ENCODE measurements at places on chromosomes 5 and 9.

- no peaks in the 10 kb centered on the region for H3K4me1 ChIP-seq
- H3K4me3 ChIP-seq = no peak overlapping the region
- DNase-seq = no peak
- H3K36me3 ChIP-seq = no peaks in the 10 kb centered on the region
- no peaks in the 10 kb centered on the region for H3K27me3 ChIP-seq
Observed at GRCh38 chr9:85715587-85715986, 26.2 kb downstream of the AGTPBP1 start.

GRCh38 chr5:19855031-19855430 is 133.0 kb downstream of the CDH18 start:
- H3K4me3 ChIP-seq = no peak overlapping the region
- no peaks in the 10 kb centered on the region for H3K27me3 ChIP-seq
- H3K4me1 ChIP-seq = peaks cover 6% of the 10 kb centered on the region
- H3K36me3 ChIP-seq = no peaks in the 10 kb centered on the region

- no peak overlapping the region for H3K4me3 ChIP-seq
- DNase-seq = no peak
- H3K27me3 ChIP-seq = no peaks in the 10 kb centered on the region
- H3K4me1 ChIP-seq = peaks cover 5% of the 10 kb centered on the region
Observed at GRCh38 chr5:91168859-91169258, 214.3 kb downstream of the ARRDC3 start.

DNA sequence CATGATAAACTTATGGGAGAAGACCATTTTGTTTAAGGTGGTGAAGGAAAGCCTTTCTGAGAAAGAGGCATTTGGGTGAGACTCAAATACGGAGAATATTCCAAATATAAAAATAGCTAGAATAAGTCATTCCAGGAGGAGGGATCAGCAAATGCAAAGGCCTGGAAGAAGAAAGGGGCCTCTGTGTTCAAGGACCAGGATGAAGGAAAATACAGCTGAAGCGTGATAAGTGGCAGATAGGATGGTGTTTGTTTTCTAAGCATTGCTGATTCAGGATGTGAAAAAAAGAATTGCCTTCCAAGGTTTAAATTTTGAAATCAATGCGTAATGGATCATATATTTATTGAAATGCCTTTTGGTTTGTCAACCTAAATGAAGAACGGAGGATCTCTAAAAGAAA is 59.4 kb upstream of the CAST start:
- H3K4me1 ChIP-seq = no peaks in the 10 kb centered on the region
- H3K4me3 ChIP-seq = no peak overlapping the region
- no peaks in the 10 kb centered on the region for H3K27me3 ChIP-seq
- no peaks in the 10 kb centered on the region for H3K36me3 ChIP-seq
- no peak overlapping the region for H3K27ac ChIP-seq

DNA sequence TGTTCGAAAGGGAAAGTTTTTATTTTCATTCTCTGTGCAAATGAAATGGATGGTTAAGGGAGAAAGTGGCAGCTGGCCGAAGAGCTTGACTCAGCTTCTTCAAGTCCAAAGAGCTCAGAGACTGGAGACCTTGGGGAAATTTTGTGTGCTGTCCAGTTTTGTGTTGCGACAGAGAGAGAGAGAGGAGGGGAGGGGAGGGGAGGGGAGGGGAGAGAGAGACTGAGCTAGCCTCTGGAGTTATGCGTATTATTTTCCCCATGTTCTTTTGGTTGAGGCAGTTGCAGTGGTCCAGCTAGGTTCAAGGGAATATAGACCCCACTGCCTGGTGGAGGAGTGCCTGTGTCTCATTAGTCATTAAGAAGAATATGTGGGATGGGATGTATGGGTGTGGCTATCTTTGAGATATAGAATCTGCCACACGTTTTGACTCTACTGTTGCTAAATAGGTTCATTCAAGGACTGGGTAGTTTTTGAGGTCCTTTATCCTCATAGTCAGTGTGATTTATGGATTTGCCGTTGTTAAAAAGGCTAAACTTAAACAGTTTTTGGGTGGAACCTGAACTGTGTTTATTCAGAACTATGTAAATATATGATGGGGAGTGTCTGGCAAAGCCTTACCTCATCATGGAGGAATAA is 69.7 kb downstream of the ARHGAP26 start:
- no peaks in the 10 kb centered on the region for H3K36me3 ChIP-seq
- peak; percentile 29 for DNase-seq
- H3K4me1 ChIP-seq = peaks cover 6% of the 10 kb centered on the region
- peak overlapping the region; percentile 85 for H3K27ac ChIP-seq
- no peak overlapping the region for H3K4me3 ChIP-seq

GRCh38 chr5:52727020-52727419 is 60.7 kb upstream of the ITGA1 start:
- no peak overlapping the region for H3K27ac ChIP-seq
- DNase-seq = no peak
- no peaks in the 10 kb centered on the region for H3K36me3 ChIP-seq
- H3K4me1 ChIP-seq = peaks cover 2% of the 10 kb centered on the region

GRCh38 chr5:91487420-91487819 is 104.3 kb upstream of the ARRDC3 start:
- no peak overlapping the region for H3K27ac ChIP-seq
- H3K27me3 ChIP-seq = no peaks in the 10 kb centered on the region
- DNase-seq = no peak

DNA sequence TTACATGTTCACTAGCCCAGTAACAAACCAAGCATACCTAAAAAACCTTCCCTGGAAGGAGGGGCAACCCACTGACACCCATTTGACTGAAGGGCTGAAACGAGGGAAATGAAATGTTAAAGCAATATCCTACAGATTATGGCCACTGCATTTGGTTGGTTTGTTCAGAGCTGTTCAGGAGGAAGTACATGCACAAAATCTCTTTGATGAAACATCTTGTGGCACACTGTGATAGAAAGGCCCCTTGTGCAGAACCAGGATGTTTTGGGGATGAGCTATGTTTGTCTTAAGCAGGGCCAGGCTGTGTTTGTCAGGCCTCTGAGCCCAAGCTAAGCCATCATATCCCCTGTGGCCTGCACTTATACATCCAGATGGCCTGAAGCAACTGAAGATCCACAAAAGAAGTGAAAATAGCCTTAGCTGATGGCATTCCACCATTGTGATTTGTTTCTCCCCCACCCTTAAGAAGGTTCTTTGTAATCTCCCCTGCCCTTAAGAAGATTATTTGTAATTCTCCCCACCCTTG is 467.3 kb upstream of the PIK3R1 start:
- H3K4me3 ChIP-seq = no peak overlapping the region
- H3K4me1 ChIP-seq = no peaks in the 10 kb centered on the region
- H3K36me3 ChIP-seq = no peaks in the 10 kb centered on the region
- DNase-seq = no peak

GRCh38 chr5:94830520-94830919 is 212.1 kb downstream of the SLF1 start:
- H3K4me3 ChIP-seq = no peak overlapping the region
- H3K27ac ChIP-seq = no peak overlapping the region
- no peaks in the 10 kb centered on the region for H3K27me3 ChIP-seq
- no peaks in the 10 kb centered on the region for H3K4me1 ChIP-seq
- DNase-seq = no peak

GRCh38 chr5:16855485-16855884 is 80.6 kb downstream of the MYO10 start:
- H3K4me3 ChIP-seq = no peak overlapping the region
- H3K4me1 ChIP-seq = peaks cover 22% of the 10 kb centered on the region
- no peaks in the 10 kb centered on the region for H3K27me3 ChIP-seq
- peak overlapping the region; percentile 6 for H3K27ac ChIP-seq
- H3K36me3 ChIP-seq = peaks cover 14% of the 10 kb centered on the region
- DNase-seq = peak; percentile 38

DNA sequence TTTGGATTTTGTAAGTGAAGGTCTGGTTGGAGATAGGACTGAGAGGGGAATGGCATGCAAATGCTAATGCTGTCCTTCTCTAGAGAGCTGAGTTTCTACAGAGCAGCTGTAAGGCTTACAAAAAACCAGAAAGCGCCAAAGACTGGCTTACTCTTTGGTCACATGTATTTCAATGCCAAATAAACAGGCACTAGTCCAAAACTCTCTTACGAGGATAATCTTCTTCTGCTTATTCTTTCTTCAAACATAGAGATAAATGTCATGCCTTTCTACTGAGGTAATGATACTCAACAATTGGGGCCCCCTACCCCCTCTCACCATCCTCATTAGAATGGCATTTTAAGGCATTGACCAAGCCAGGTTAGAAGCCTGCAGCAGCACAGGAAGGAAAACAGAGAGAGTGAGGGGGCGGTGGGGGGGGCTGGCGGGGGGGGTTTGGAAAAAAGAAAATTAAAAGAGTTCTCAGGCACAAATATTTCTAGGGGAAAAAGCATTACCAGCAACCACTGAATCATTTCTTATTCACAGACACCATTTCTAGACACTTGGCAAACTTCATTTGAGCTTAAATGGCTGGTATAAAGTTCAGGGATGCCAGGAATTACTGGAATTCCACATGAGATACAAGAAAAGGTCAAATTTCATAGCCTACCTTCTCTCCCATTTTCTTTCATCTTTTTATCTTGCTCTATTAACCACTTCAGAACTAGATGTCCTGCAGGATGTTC is 34.0 kb downstream of the PUM3 start:
- H3K4me1 ChIP-seq = peaks cover 20% of the 10 kb centered on the region
- peak overlapping the region; percentile 100 for H3K27ac ChIP-seq
- DNase-seq = peak; percentile 99

DNA sequence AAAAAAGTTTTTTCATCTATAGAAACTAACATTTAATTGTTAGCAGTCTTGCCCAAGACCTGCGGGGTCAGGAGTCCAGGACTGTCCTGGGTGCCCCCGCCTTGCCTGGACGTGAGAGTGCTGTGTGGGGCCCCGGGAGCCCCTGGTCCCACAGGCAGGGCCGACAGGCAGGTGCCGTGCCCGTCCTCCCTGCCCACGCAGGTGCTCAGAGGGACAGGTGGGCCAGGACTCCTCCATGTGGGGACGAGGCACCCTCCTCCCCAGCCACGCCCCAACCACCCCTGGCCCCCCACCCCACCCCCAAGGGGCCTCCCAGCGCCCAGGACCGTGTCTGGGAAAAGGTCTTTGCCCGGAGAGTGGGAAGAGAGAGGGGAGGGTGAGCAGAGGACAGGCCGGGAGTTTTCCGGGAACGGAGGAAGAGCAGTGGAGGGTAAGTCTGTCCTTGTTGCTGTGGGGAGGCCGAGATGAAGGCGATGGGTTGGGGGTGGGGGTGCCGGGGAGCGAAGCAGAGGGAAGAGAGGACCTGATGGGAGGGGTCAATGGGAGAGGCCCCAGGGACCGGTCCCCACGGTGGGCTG is 2.7 kb upstream of the LCN12 start:
- no peaks in the 10 kb centered on the region for H3K4me1 ChIP-seq
- peak overlapping the region; percentile 40 for H3K4me3 ChIP-seq
- no peak overlapping the region for H3K27ac ChIP-seq

- no peaks in the 10 kb centered on the region for H3K36me3 ChIP-seq
- H3K4me3 ChIP-seq = no peak overlapping the region
- no peaks in the 10 kb centered on the region for H3K27me3 ChIP-seq
Observed at GRCh38 chr5:175321927-175322532, 122.0 kb downstream of the DRD1 start.

DNA sequence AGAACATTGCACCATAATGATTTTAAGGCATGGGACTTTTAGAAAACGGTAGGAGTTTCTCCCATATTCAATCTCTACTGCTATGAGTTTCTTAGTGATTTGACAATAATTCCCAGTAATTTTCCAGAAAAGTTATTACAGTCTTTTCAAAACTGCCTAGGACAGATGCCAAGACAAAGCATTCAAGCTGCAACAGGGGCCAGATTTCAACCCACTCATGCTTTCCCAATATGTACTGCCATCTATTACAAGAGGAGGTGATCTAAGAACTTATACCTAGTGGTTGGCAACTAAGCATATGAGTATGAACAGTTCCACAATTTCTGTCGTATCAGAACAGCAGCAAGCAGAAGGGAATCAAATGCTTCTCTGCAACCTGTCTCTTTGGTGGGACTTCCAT is 95.1 kb upstream of the TMED7 start:
- no peak for DNase-seq
- no peaks in the 10 kb centered on the region for H3K36me3 ChIP-seq
- no peak overlapping the region for H3K27ac ChIP-seq
- no peaks in the 10 kb centered on the region for H3K4me1 ChIP-seq
- no peaks in the 10 kb centered on the region for H3K27me3 ChIP-seq
- no peak overlapping the region for H3K4me3 ChIP-seq

DNA sequence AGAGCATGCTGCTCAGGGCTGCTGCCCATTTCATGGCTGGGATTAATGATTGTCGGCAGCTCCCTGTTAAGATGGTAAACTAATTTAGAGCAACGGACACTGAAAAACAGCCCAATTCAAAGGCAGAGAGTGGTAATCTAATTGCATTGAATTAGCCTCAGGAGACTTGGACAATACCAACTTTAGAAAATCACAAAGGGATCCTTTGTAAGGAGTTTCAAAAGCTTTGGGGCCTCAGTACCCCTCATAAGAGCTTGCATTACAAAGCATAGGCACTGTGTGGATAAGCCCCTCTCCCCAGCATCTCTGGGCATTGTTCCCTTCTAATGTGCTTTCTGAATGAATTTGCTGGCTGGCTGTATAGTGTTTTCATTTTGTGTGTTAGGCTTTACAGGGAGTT is 6.7 kb downstream of the GLRA1 start:
- H3K27me3 ChIP-seq = no peaks in the 10 kb centered on the region
- DNase-seq = no peak
- no peak overlapping the region for H3K4me3 ChIP-seq
- no peaks in the 10 kb centered on the region for H3K4me1 ChIP-seq
- H3K27ac ChIP-seq = no peak overlapping the region

GRCh38 chr5:107155707-107156106 is 515.0 kb downstream of the EFNA5 start:
- H3K27ac ChIP-seq = no peak overlapping the region
- no peaks in the 10 kb centered on the region for H3K4me1 ChIP-seq
- no peak for DNase-seq
- no peak overlapping the region for H3K4me3 ChIP-seq
- H3K27me3 ChIP-seq = no peaks in the 10 kb centered on the region
- no peaks in the 10 kb centered on the region for H3K36me3 ChIP-seq

- no peak overlapping the region for H3K4me3 ChIP-seq
- peak overlapping the region; percentile 72 for H3K27ac ChIP-seq
- DNase-seq = peak; percentile 93
- peaks cover 7% of the 10 kb centered on the region for H3K4me1 ChIP-seq
- H3K27me3 ChIP-seq = no peaks in the 10 kb centered on the region
Observed at GRCh38 chr5:9069650-9070049, 476.2 kb downstream of the SEMA5A start.

DNA sequence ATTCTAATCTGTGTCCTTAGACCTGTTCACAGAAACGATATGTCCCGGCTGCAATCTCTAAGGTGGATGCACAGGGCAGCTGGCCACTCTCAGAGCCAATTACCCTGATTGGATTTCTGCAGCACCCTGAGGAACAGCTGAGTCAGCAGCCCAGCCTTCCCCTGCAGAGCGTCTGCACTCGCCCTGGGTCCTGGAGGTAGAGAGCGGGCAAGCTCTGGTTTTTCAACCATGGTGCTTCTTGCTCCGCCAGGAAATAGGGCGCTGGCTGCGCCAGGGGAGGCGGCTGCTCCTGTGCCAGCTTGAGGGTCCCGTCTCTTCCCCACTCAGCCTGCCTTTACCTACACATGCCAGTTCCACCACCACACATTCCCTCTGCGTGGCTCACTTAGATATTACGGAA is 19.2 kb downstream of the NDUFS6 start:
- no peaks in the 10 kb centered on the region for H3K4me1 ChIP-seq
- no peak overlapping the region for H3K4me3 ChIP-seq
- H3K27me3 ChIP-seq = no peaks in the 10 kb centered on the region
- H3K27ac ChIP-seq = no peak overlapping the region
- H3K36me3 ChIP-seq = peaks cover 46% of the 10 kb centered on the region

GRCh38 chr5:103373597-103374472 is 115.3 kb downstream of the MACIR start:
- H3K4me1 ChIP-seq = peaks cover 8% of the 10 kb centered on the region
- no peak overlapping the region for H3K4me3 ChIP-seq
- H3K27me3 ChIP-seq = no peaks in the 10 kb centered on the region
- no peak for DNase-seq
- H3K27ac ChIP-seq = no peak overlapping the region

Measured in IMR-90 (cell line).